ENCODE measurements at places on chromosomes 2 and 18. TPM values are rescaled to one million over a fixed set of nuclear protein-coding genes. Genes with fewer than 3 reads are reported as not detected.

- peaks cover 15% of the 10 kb centered on the region for H3K4me1 ChIP-seq
- no peak overlapping the region for H3K27ac ChIP-seq
- no peaks in the 10 kb centered on the region for H3K36me3 ChIP-seq
- no peak for DNase-seq
Observed at GRCh38 chr2:199987586-199987985, 32.2 kb downstream of the MAIP1 start.

- H3K27me3 ChIP-seq: no peaks in the 10 kb centered on the region
- H3K27ac ChIP-seq: no peak overlapping the region
- no peaks in the 10 kb centered on the region for H3K36me3 ChIP-seq
- H3K4me3 ChIP-seq: no peak overlapping the region
- no peak for DNase-seq
Observed at GRCh38 chr18:72324677-72325076, 219.5 kb downstream of the CBLN2 start.

- no peaks in the 10 kb centered on the region for H3K36me3 ChIP-seq
- DNase-seq: no peak
- H3K4me3 ChIP-seq: no peak overlapping the region
- no peaks in the 10 kb centered on the region for H3K27me3 ChIP-seq
Observed at GRCh38 chr2:63378589-63378988, 209.7 kb downstream of the WDPCP start.

ATP6V1C2 gene
- total RNA-seq: 0.44 TPM

- DNase-seq: no peak
- no peaks in the 10 kb centered on the region for H3K36me3 ChIP-seq
- no peaks in the 10 kb centered on the region for H3K27me3 ChIP-seq
Observed at GRCh38 chr2:152405206-152406118, 70.5 kb downstream of the FMNL2 start.

FOXD4L1 gene
- total RNA-seq: not detected

GRCh38 chr2:74488643-74489481, 6.0 kb downstream of the TTC31 start:
- H3K27me3 ChIP-seq: no peaks in the 10 kb centered on the region
- H3K4me3 ChIP-seq: no peak overlapping the region
- H3K36me3 ChIP-seq: peaks cover 43% of the 10 kb centered on the region
- no peaks in the 10 kb centered on the region for H3K4me1 ChIP-seq

- no peak overlapping the region for H3K27ac ChIP-seq
- H3K4me1 ChIP-seq: no peaks in the 10 kb centered on the region
- H3K36me3 ChIP-seq: no peaks in the 10 kb centered on the region
- H3K27me3 ChIP-seq: no peaks in the 10 kb centered on the region
Observed at GRCh38 chr18:2096551-2096950, 474.8 kb downstream of the METTL4 start.

GRCh38 chr2:239532859-239533258, 132.0 kb upstream of the HDAC4 start:
- H3K27me3 ChIP-seq: no peaks in the 10 kb centered on the region
- H3K4me1 ChIP-seq: peaks cover 7% of the 10 kb centered on the region
- H3K36me3 ChIP-seq: no peaks in the 10 kb centered on the region
- H3K27ac ChIP-seq: no peak overlapping the region
- no peak for DNase-seq
- no peak overlapping the region for H3K4me3 ChIP-seq

RIT2 gene
- not detected for total RNA-seq

Measured in right atrium auricular region (tissue), 2 donors.